GM19239 (cell line): ENCODE measurements at places on chromosomes 7 and 10.

DNA sequence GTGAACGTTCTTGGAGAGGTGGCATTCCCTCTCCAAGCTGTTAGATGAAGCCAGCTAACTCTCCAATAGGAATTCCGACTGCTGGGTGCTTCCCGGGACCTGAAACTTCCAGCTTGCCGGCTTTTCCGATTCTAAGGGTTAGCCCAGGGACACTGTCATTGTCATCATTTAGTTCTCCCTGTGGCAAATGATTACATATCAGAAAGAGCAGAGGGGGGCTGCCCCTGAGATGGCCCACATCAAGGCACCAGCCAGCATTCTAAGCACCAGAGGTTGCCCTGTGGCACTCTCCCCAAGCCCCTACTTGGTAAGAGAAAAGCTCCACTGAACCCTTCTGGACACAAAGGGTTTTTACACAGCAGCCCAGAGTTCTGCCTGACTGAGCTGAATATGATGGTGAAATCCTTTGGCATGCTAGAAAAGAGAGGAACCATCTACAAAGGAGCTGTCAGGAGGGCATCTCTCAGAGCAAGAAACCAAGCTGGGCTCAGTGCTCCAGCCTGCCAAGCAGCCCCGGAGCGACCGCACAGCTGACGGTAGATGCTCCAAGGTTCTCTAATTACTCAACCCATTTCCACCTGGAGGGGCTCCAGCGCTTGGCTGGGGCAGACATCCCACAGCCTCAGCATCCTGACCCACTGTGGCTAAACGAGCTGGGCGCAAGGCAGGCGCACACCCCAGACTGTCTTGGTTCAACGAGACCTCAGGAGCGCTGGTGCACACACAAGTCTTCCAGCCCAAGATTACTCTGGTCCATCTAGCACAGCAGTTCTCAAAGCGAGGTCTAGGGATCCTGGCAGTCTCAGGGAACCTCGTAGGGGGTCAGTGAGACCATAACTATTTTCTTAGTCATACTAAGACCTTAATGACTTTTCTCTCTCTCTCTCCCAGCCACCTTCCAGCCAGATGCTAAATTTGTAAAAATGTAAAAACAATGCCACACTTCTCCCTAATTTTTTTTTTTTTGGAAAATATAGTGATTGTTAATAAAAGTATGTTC is 160.5 kb downstream of the GFRA1 start:
- DNase-seq = no peak

DNA sequence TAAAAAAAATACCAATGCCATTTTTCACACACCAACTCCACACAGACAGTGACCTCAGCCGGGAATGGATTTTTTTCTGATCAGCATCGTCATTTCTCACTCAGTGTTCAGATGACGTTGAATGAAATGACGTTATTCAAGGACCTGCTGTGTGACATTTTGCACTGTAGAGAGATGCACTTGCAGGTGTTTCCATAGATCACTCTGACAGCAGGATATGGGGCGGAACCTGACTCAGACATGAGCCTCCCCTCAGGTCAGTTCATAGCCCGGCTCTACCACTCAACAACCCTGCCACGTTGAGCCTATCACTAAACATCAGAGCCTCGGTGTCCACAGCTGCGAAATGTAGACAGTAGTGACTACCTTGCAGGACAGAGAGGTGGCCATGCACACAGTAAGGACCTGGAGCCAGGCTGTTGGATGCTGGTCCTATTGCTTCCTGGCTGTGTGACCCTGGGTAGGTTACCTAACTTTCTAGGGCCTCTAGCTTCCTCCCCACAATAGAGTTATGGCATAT is 41.4 kb upstream of the ANTXRL start:
- no peak for DNase-seq

DNA sequence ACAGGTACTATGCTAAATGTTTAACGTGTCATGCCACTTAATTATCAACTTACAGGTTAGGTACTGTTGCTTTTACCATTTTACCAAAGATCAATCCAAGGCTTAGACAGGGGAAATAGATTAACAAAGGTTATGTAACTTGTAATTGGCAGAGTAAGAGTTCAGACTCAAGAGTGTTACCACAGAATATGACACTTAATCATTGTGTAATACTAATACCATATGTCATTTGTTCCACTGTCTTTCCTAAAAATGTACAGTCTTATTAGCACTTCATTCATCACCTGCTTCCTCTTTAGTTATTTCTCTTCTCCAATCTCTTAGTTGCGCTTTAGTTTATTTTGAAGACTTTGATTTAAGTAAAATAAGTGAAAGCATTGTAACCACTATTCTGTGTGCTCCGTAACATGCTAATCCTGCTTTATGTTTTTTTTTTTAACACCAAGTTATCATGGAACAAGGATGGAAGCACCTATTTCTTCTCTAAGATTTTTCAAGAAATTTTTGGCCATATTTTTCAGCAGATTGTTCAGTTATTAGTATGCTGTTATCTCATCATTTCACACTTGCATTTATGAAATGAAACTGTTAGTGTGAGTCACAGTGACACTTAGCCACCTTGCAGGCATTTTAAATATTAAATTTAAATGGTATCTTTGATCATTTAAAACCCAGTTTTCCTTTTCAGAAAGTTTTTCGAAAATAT is 197.3 kb downstream of the PHF14 start:
- no peak for DNase-seq

GRCh38 chr10:96505150-96506136 is 8.3 kb downstream of the TLL2 start:
- DNase-seq = no peak

DNA sequence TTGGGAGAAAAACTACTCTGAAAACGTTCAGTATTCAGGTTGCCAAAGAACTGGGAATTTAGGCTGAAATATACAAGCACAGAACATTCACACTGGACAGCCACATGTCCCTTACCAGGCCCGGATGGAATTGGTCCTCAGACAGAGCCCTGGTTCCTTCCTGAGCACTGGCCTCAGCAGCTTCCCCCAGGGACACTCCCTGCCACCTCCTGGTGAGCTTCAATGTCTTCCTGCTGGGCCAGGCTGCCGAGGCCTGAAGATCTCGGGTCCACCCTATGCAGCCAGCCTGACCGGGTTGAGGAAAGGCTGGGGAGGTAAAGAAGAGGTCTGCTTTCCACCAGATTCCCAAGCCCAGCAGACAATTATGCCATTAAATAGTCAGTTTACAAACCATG is 24.8 kb downstream of the LEP start:
- DNase-seq = no peak

- DNase-seq = no peak
These were observed 64.4 kb downstream of the STK17A start for GRCh38 chr7:43647339-43647672.

GRCh38 chr10:22372917-22373316 is 27.6 kb downstream of the SPAG6 start:
- no peak for DNase-seq

GRCh38 chr10:5094265-5095205 is at the start of gene AKR1C3:
TSS of gene AKR1C3 (plus strand) at chr10:5094414. CDS start at chr10:5094445, 31 bp downstream.
- no peak for DNase-seq
